Putamen (tissue), 1 donor: ENCODE measurements at places on chromosomes 5 and 9.

GRCh38 chr9:135332516-135332915 lies 147.1 kb upstream of the PPP1R26 start:
- DNase-seq: no peak

DNA sequence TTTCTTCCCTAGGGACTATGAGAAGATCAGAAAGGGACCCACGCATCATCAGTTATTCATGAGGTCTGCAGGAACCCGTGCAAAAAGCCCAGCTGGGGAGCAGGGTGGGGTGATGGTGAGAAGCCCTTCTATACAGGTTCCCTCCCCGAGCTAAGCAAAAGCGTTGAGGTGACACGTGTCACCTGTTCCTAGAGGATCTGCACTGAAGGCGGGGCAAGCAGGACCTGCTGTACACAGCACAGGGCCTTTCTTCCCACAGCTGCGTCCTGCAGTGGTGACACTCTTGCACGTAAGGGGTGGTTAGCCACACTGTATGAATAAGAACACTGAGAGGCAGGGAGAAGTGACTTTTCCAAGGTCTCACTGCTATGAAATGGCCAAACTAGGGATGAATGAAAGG lies 37.2 kb upstream of the SH3PXD2B start:
- no peak for DNase-seq

DNA sequence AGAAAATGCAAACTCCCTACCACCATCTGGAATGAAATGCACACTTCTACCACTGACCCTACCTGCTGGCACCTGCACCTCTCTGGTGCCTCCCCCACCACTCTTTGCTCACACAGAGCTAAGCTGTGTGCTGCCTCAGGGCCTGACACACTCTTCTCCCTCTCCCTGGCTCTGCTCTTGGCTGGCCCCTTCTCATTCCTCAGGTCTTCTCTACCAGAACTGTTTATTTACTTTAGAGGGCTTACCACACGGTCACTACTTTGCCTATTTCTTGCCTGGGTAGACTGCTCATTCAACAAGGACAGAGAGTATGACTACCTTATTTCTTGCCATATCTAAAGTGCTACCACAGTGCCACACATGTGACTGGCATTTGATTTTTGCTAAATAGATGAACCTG lies 3.3 kb downstream of the REEP5 start:
- no peak for DNase-seq

- no peak for DNase-seq
Observed at GRCh38 chr5:144315026-144315425, 144.4 kb downstream of the KCTD16 start.

GRCh38 chr9:20351715-20352114 lies 270.6 kb downstream of the MLLT3 start:
- DNase-seq: no peak

DNA sequence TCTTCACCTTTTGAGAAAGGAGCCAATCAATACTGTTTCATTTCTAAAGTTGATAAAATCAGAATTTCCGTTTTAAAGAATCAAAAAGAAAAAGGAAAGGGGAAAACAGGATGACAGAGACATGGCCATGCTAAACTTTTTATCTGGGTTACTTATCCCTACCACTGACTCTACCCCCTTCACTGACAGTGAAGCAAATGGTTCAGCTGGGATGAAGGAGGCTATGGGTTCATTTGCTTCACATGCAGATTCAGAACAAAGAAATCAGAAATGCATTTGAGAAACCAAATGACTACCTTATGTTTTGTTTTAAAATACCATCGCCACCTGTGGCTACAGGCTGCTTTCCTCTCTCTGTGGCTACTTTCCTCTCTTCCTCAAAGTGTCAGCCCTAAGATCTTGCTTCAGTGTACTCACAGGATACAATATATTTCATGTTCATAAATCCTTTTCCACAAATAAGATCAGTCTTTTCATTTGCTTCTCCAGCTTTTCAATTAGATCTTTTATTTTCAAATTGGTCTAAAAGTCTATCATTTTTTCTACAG lies 53.3 kb downstream of the LPAR1 start:
- no peak for DNase-seq

DNA sequence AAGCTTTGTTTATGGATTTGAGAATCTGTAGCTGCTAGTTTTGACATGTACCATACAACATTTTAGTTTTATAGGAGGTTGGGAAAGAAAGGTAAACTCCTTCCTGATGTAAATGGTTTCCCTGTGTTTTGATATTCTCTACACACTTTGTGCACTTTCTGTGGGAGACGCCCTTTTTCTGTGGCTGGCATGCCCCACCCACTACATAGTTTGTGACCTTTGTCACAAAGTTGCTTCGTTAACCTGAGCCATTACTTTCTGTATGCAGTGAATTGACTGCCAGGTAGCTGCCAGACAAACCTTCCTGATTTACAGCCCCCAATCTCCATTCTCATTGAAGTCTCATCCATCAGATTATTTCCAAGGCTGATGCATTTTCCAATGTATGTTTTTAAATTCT lies 90.6 kb downstream of the NLN start:
- DNase-seq: no peak

DNA sequence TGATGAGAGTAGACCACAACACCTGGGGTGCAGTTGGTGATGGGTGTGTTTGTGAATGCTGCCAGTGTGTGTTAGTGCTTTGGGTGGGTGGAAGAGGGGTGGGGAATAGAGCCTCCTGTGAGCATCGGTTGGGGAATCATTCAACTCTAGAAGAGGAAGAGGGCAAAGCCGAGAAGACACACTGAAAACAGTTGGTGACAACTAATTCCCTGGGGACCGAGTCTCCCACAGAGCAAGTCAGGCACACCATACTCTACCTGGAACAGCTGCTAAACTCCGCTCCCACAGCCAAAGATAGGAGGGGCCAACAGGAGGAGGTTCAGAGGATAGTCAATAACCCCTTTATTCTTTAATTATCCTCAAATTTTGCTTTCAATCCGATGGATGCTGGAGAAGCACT lies 1.6 kb upstream of the ARHGEF39 start:
- DNase-seq: no peak

GRCh38 chr5:108765647-108766046 lies 17.9 kb downstream of the FER start:
- DNase-seq: no peak

DNA sequence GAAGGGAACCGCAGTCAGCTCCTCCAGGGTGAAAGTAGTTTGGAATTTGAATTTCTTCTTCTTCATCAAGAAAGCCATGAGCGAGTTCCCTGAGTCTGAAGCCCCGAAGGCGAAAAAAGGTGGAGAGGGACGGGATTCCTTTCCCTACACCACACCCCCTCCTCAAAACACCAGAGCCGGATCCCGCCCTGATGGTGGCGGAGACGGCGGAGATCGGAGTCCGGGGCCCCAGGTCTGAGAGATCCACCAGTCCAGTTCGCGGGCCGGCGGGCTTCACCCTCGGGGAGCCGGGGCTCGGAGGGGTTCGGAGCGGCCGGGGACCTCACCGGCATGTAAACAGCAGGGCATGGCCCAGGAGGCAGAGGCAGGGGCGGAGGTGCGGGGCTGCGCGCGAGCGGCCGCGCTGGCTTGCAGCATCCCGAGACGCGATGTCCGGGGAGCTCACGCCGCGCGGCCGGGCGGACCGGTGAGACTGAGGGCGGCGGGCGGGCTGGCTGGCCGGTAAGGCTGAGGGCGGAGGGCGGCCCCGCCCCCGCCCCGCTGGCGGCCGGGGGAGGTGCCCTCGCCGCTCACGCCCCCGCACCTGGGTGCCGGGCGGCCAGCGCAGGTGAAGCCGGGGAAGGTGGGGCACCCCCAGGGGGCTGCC lies 606 bp downstream of the EEIG1 start:
- no peak for DNase-seq

DNA sequence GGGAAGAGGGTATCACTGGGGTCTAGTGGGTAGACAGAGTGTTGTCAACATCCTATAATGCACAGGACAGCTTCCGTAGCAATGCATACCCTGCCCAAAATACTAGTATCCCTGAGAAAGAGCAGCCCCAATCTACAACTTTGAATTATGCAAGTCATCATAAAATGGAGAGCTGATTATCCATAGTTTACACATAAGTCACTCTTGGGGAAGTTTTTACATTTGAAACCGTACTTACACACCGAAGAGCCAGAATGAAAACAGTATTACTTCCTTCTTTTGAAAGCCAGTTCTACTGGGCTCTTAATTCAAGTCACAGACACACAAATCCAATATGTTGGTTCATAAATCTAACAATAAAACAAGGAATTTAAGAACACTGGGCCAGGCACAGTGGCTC lies 21.6 kb downstream of the RNF145 start:
- no peak for DNase-seq

GRCh38 chr9:128369024-128369706 lies 2.0 kb upstream of the URM1 start:
- DNase-seq: no peak

- no peak for DNase-seq
Observed at GRCh38 chr9:92605224-92605623, 64.7 kb downstream of the IPPK start.

- no peak for DNase-seq
Observed at GRCh38 chr5:16909464-16909863, 26.6 kb downstream of the MYO10 start.

DNA sequence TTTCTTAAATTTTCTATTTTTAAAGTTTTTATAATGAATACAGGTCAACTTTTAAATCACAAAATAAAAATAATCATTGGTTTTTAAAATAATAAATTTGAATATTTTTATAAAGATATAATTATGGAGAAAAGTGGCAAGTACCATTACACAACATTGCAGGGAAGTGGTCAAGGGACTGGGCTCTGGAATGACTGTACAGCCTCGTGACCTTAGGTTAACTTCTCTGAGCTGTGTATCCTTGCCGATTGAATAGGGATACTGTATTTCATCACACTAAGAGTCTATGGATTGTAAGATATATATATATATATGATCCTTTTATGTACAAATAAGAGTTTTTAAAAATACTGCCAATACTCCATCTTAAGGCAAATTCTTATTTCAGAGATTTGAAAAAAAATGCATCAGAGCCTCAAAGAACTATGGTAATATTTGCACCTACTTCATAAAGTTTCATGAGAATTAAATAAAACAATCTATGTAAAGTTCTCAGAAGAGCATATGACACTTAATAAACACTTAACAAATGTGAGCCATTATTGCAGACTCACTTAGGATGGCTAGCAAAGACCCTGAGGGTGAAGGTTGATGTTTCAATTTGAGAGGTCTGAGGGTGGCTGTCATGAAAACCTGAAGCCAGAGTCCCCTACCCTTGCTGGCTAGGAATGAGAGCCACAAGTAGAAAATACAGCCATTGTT lies 136.5 kb downstream of the CCDC192 start:
- DNase-seq: no peak

- DNase-seq: no peak
Observed at GRCh38 chr9:124270504-124271335, 13.0 kb downstream of the NEK6 start.

DNA sequence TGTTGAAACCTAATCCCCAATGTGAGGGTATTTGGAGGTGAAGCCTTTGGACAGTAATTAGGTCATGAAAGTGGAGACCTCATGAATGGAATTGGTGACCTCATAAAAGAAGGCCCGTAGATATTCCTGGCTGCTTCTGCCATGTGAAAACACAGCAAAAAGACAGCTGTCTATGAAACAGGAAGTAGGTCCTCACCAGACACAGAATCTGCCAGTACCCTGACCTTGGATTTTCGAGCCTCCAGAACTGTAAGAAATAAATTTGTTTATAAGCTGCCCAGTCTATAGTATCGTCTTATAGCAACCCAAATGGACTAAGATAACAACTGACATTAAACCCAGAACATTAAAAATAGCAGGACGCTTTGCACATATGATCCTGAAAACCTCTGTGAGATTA lies 371.1 kb downstream of the SPOCK1 start:
- no peak for DNase-seq

DNA sequence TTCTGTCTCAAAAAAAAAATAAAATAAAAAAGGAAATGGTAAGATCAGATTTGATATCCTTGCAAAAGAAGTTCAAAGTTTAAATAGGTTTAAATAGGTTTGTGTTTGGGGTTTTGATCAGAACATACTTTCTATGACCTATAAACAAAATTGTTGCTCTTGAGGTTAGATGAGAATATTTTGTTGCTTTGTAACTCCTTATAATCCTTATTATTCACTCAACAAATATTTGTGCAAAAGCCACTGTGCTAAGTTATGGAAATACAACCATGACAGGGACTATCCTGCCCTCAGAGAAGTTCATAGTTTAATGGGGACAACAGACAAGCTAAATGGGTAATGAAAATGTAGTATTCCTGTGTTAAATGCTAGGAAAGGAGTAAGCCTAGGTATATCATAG lies 71.5 kb downstream of the INVS start:
- no peak for DNase-seq

DNA sequence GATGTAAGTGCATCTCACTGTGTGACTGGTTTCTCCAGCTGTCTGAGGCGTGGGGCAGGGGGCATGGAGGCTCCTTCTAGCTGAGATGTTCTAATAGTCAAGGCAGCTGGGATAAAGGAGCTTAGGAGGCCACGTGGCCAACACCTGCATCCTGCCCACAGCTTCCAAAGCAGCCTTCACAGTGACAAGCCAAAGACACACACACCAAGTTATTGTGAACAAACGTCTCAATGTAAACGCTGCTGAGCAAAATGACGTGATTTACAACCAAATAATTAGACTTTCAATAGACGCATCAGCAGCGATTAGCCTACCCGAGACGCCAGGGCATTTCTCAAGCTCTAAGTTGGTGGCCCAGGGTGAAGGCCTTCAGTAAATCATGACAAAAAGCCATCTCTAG lies 23.2 kb upstream of the SLC25A51 start:
- no peak for DNase-seq

DNA sequence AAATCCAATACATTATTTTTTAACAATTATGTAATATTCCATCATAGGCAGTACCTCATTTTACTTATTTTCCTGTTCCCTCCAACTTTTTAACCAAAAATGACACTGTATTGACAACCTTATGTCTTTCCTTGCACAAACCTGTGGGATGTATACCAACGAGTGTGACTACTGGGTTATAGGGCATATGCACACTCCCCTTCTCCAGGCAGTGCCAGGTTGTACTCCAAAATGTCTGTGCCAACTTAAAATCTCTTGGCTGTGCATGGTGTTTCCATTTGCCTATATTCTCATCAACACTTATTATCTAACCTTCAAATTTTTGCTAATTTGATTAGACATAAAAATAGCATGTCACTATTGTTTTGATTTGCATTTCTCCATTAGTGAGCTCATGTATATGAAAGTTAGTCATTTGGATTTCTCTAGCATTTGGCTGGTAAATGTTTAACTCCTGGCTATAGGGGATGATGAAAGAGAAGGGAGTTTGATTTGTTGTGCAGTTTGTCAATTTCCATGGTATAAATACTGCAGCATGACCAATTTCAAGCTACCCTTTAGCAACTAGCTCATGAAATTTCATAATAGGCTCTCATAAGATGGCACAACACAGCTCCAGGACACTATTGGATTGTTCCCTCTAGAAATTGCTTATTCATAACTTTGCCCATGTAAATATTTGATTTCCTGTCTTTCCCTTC lies 129.9 kb downstream of the BAAT start:
- DNase-seq: no peak

- DNase-seq: no peak
Observed at GRCh38 chr9:137486545-137487453, 27.7 kb upstream of the NSMF start.
